Caco-2 (cell line): ENCODE measurements at places on chromosomes 11 and 22.

DNA sequence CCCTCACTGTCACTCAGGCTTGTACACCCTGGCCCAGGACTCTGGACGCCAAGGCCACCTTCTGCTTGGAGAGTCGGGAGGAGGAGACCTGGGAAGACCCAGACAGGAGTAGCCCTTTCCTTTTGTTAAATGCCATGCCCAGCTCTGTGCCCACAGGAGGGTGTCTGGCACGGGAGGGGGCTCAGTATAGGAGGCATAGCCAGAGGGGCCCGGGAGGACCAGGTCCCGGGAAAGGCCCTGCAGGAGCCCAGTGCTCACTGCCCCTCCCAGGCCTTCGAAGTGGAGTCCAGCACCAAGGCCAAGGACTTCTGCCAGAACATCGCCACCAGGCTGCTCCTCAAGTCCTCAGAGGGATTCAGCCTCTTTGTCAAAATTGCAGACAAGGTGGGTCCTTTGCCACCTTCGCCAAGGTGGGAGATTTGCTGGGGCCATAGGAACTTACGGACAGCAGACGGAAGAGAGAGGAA lies 79.0 kb downstream of the MYO7A start:
- no peak for DNase-seq

DNA sequence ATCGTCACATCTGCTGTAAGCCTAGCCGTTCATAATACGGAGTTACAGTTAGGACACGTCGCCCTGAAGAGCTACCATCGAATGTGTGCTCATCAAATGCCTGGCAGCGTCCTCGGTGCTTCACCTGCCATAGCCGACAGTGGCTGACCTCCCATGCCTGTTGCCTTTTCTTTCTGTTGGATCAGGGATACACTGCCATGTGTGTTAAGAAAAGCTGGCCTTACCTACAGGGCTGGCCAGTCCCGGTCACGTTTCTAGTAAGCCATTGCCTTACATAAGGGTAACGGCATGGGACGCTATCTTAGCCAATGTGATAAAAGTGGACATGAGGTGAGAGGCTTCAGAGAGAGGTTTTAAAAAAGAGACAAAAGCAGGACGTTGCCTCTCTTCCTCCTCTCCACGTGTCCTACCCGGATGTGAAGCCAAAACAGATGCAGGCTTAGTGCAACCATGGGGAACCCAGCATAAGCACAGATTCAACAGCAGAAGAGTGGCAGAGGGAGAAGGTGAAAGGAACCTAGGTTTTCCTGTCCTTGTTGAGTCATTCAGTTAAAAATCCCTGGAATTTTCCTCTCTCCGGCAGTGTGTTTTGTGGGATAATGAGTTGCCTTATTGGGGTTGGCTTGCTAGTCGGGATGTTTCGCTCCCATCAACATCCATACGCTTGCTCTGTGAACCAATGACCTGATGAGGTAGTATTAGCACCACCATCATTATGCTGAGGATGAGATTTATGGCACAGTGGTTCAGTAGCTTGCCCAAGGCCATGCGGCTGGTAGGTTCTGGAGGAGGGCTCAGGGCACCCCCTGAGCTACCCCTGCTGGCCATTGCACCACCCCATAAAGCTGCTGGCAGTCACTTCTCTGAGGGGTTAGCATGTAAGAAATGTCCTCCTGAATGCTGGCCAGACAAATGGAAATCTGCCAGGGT lies 67.4 kb upstream of the B3GAT1 start:
- DNase-seq = no peak

DNA sequence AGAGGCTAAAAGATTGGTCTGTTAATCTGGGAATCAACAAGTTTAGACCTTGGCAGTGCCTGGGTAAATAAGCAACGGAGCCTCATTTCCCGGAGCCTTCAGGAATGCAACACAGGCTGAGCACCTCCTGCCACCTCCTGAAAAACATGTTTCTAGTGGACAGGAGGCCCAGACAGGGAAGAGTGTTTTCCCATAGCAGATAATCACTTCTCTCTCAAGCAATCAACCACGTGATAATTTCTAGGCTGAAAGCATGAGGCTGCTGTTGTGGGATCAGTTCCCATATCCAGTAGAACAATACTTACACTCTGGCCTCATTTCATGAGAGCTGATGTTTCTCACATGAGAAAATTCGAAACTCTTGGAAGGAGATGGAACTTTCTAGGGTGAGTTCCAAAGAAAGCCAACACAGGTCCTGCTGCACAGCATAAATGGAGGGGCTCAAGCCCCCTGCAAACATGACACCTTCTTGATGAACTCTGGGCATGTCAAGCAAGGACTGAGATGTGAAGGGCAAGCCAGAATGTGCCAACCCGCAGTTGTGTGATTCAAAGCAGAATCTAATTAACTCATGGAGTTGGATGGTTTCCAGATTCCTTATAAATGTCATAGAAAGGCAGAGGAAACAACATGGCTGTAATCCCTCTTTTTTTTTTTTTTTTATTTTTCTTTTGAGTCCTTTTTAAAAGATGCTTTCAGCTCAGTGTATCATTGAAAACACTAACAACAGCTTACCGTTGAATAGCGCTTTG lies 228.5 kb upstream of the SESN3 start:
- DNase-seq = no peak

- DNase-seq = no peak
These were observed 57.6 kb downstream of the MTMR3 start for GRCh38 chr22:29940526-29940925.

DNA sequence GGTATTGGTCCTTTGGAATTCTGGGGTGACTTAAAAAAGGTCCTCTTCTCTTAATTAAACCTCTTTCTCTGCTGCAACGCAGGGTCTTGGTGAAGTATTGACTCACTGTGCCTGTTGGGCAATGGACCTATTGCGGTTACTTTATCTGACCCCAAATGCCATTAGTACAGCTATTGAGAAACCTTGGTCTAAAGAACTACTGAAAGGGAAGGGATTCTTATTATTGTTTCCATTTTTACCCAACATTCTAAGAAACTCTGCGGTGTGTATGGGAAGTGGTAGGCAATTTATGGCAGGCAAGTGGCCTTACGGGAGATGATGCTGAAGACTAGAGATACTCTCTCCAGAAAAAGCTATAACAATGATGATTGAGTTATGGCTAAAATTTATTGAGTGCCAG lies 12.5 kb downstream of the SLC6A5 start:
- no peak for DNase-seq

DNA sequence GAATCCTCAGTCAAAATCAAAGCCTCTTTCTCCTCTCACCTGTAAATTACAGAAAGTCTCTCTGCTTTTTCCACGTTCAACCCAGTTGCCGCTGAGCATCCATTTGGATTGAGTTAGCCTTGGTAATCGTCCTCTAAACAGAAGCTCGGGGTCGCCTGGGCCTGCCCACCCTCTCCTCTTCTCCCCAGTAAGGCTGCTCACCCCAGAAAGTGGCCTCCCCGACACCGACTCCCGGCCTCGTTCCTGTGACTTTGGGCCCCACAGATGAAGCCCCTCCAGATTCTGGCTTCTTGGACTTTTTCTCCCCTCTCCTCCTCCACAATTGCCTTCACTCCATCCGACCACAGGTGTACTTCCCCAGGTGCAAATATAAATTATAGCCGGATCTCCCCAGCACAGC lies 1500.0 kb downstream of the BRD1 start:
- no peak for DNase-seq

DNA sequence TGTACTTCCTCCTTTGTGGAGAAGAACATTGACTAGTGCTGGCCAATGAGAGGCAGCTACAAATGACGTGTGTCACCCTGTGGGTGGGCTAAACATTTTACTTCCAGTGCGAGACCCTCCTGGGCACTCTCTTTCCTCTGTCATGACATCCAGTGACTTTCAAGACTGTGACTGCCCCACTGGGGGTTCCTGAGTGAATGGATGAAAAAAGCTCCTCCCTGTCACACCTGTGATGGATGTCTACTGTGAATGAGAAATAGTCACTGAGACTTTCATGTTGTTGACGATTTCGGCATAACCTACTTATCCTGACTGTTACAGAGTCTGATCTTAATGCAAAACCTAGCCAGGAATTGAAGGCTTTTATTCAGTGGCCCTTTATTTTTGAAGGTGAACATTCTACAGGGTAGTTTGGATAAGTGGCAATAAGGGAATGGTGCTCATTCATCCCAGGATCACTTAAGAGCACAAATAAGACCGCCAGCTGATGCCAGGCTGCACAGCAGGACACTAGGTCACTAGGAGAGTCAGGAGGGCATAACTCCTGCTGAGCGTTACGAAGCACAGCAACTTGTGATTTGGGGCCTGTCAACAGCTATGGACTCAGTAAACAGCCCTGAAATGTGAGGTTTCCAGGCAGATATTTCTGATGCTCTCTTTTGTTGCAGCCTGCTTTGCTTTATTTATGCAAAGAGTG lies 636.6 kb downstream of the NTM start:
- DNase-seq = no peak

- peak; percentile 93 for DNase-seq
These were observed 32.1 kb downstream of the A4GALT start for GRCh38 chr22:42688241-42689211.

DNA sequence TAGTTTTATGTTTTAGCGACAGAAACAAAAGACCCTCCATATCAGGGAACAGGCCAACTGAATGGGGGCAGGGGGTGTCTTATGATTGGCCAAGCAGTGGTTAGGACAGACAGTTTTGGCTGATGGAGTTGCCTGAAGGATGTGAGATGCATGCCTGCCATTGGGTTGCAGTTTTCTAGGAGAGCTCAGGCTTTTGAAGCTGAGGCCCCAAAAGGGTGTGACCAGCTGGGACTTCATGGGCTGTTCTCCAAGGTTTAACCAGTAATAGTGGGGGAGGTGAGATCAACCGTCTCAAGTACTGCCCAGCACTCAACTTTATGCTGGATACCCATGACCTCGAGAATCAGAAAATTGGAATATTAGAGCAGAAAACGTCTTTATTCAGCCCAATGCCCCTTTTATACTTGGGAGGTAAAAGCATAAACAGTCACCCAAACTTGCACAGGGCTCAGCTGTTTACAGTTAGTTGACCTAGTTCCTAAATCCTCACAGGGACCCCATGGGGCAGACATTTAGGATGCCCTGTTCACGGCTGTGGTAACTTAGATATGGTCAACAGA lies 13.5 kb downstream of the DTX4 start:
- DNase-seq = no peak

DNA sequence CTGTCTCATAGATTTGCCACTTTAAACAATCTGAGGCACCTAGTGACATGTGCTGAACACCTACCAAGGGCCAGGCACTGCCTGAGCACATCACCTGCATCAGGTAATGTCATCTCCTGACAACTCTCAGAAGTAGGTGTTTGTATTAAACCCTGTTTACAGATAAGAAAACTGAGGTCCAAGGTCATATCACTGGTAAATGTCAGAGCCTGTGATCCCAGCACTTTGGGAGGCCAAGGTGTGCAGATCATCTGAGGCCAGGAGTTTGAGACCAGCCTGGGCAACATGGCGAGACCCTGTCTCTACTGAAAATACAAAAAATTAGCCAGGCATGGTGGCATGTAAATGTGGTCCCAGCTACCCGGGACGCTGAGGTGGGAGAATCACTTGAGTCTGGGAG lies 39.1 kb upstream of the ACCSL start:
- DNase-seq = peak; percentile 2

- DNase-seq = no peak
These were observed 7.0 kb upstream of the YWHAH start for GRCh38 chr22:31937341-31937740.

DNA sequence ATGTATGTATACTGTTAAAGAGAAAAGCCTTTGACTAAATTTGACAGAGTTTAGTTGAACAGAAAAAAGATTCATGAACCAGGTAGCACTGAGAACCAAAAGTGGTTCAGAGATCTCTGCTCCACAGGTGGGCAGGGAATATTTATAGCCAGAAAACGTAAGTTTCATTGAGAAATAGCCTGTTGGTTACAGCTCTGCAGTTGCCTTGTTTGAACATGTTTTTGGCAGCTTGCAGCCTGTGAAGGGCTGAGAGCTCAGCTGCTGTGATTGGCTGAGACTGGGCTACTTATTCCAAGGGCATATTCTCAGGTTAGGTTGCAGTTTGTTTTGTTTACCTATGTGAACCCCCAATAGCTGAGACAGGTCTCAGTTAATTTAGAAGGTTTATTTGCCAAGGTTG lies 13.5 kb upstream of the ZNF74 start:
- no peak for DNase-seq

DNA sequence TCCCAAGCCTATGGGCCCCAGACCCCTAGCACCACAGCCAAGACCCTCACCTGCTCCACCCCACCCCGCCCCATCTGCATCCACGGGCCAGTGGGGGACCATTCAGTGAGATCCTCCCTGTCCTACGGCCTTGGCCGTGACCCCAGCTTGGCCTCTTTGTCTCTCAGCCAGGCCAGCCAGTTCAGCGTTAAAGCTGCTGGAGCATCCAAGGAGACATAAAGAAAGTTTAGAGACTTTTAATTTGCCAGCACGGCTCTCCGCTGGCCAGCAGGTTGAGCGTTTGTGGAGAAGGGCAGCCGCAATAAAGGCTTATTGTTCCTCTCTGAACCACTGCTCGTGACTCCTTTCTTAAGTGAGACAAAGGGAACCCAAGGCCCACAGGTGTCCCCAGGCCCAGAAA lies 49.3 kb upstream of the LMO1 start:
- DNase-seq = no peak

GRCh38 chr22:37242395-37242918 lies 1.6 kb downstream of the RAC2 start:
- DNase-seq = no peak

DNA sequence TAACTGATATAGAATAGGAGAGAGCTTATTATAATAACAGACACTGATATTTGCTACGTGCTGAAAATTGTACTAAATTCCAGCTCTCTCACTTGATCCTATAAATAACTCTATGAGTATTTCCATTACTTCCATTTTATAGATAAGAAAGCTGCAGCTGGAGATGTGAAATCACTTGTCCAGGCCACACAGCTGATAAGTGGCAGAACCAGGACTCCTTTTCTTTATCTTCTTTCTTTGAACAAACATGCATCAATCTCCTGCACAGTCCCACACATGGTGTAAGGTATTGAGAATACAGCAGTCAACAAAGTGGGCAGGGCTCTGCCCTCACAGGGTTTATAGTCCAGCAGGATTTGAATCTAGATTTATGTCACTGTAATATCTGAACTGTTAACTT lies 652.1 kb downstream of the NELL1 start:
- DNase-seq = no peak

GRCh38 chr11:70134490-70134889 lies 56.4 kb downstream of the ANO1 start:
- DNase-seq = no peak

GRCh38 chr11:20443596-20443995 lies 56.1 kb downstream of the PRMT3 start:
- no peak for DNase-seq

DNA sequence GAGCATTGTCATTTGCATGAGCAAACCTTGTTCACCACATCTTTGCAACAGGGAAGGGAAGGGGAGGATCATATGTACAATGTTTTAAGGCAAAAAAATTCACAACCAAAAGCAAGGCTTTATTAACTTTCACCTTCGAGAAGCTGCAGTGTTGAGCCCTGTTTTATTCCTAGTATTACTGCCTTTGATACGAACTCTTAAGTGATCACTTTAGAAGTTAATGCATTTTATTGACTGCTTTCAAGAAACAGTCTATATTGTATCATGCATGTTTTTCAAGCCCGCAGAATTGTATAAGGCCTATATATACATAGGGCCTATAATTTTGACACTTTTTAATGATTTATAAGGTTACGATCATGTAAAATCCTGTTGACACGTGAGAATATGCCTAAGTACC lies 117.5 kb upstream of the VPREB1 start:
- no peak for DNase-seq
